ENCODE measurements at places on chromosomes 1 and 21. TPM values are rescaled to one million over a fixed set of nuclear protein-coding genes. Genes with fewer than 3 reads are reported as not detected.

GRCh38 chr1:225467193-225468020 is 39.6 kb upstream of the LBR start:
- no peaks in the 10 kb centered on the region for H3K36me3 ChIP-seq
- H3K4me1 ChIP-seq, result peaks cover 40% of the 10 kb centered on the region
- H3K27ac ChIP-seq, result peak overlapping the region; percentile 98
- peak; percentile 75 for DNase-seq

DNA sequence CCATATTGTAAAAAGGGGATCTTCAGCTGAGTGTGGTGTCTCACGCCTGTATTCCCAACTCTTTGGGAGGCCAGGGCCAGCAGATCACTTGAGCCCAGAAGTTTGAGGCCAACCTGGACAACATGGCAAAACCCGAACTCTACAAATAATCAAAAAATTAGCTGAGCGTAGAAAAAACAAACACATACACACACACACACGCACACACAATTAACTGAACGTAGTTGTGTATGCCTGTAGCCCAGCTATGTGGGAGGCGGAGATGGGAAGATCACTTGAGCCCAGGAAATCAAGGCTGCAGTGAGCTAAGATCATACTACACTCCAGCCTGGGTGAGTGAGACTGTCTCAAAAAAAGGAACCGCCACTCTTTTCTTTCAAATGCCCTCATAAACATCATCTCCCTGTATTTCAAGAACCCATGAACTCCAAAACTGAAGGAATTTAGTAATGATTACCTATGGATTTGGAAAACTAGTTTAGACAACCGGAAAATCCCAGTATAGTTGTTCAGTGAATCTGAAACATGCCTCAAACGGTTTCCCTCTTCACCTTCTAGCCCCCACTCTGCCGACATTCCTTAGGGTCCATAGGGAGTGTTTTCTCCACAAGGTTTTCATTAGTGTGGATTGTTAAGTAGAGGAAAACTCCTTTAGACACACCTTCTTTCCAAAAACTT is 4.5 kb downstream of the TXNIP start:
- no peak for DNase-seq
- peak overlapping the region; percentile 71 for H3K27ac ChIP-seq
- H3K27me3 ChIP-seq, result no peaks in the 10 kb centered on the region
- H3K4me3 ChIP-seq, result peak overlapping the region; percentile 24
- H3K36me3 ChIP-seq, result peaks cover 54% of the 10 kb centered on the region
- H3K4me1 ChIP-seq, result peaks cover 67% of the 10 kb centered on the region

GRCh38 chr1:245999697-246000637 is 507.1 kb downstream of the SMYD3 start:
- no peaks in the 10 kb centered on the region for H3K36me3 ChIP-seq
- peaks cover 7% of the 10 kb centered on the region for H3K4me1 ChIP-seq
- no peaks in the 10 kb centered on the region for H3K27me3 ChIP-seq
- DNase-seq, result no peak
- no peak overlapping the region for H3K4me3 ChIP-seq

DNA sequence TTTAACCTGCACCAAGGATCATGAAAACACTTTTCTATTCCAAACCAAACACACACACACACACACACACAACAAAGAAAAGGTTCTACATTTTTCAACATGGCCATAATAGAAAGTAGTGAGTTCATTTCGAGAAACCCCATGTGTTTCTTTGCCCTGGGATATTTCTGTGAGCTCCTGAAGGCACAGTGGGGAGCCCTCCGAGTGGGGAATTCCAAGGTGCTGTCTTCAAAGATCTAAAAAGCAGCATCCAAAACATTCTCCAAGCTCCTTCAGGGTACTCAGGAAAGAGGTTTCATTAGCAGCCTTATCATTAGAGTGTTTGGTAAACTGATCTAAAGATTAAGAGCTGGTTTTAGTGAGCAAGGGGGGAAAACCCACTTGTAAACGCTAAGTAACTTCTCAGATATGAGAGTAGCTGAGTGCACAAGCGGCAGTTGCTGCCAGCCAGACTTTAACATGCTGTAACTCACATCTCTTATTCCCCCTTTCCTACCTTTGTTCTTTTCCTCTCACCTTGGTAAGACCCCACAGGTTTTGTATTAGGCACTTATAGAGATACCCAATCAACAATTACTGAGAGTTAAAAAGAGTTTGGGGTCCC is 38.3 kb downstream of the ZC3H11B start:
- H3K27me3 ChIP-seq, result no peaks in the 10 kb centered on the region
- no peak overlapping the region for H3K27ac ChIP-seq
- H3K4me1 ChIP-seq, result no peaks in the 10 kb centered on the region
- DNase-seq, result no peak
- no peak overlapping the region for H3K4me3 ChIP-seq

VASH2 gene
- total RNA-seq, result 0.07 TPM

DNA sequence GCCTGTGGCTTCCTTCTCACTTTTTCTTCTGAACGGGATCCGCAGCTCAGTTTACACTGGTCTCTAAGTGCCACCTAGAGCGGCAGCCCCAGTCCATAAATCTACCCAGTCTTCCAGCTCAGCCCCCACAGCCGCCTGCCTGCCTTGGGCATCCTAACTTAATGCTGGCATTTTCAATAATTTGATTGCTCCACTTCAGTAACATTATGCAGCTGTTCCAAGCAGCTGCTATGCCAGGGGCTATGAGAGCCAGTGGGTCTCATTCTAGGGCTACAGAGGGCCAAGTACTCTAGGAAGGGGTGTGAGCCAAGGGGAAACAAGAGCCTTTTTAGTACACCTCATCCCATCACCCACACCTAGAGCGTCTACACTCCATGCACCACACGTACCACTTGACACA is 48.4 kb upstream of the COA6 start:
- no peak for DNase-seq
- H3K36me3 ChIP-seq, result no peaks in the 10 kb centered on the region
- peaks cover 27% of the 10 kb centered on the region for H3K4me1 ChIP-seq
- no peak overlapping the region for H3K27ac ChIP-seq
- H3K4me3 ChIP-seq, result no peak overlapping the region

GPR25 gene
- 0.86 TPM for total RNA-seq

GRCh38 chr1:30372792-30373433 is 350.5 kb downstream of the MATN1 start:
- no peak overlapping the region for H3K4me3 ChIP-seq
- peaks cover 17% of the 10 kb centered on the region for H3K27me3 ChIP-seq
- no peaks in the 10 kb centered on the region for H3K4me1 ChIP-seq
- H3K36me3 ChIP-seq, result no peaks in the 10 kb centered on the region

GRCh38 chr1:111199881-111200801 is at the start of gene DENND2D:
DENND2D (minus strand) TSS chr1:111200646; CDS start chr1:111200459, 187 bp downstream.
- H3K27ac ChIP-seq, result peak within 1 kb of the TSS; percentile 93
- DNase-seq, result no peak
- peaks cover 52% of the 10 kb centered on the region for H3K36me3 ChIP-seq
- H3K27me3 ChIP-seq, result no peaks in the 10 kb centered on the region
- peaks cover 91% of the 10 kb centered on the region for H3K4me1 ChIP-seq

IFI44L gene
- 5.0 TPM for total RNA-seq

SOAT1 gene
- 17.3 TPM for total RNA-seq

DNASE2B gene
- not detected for total RNA-seq

DNA sequence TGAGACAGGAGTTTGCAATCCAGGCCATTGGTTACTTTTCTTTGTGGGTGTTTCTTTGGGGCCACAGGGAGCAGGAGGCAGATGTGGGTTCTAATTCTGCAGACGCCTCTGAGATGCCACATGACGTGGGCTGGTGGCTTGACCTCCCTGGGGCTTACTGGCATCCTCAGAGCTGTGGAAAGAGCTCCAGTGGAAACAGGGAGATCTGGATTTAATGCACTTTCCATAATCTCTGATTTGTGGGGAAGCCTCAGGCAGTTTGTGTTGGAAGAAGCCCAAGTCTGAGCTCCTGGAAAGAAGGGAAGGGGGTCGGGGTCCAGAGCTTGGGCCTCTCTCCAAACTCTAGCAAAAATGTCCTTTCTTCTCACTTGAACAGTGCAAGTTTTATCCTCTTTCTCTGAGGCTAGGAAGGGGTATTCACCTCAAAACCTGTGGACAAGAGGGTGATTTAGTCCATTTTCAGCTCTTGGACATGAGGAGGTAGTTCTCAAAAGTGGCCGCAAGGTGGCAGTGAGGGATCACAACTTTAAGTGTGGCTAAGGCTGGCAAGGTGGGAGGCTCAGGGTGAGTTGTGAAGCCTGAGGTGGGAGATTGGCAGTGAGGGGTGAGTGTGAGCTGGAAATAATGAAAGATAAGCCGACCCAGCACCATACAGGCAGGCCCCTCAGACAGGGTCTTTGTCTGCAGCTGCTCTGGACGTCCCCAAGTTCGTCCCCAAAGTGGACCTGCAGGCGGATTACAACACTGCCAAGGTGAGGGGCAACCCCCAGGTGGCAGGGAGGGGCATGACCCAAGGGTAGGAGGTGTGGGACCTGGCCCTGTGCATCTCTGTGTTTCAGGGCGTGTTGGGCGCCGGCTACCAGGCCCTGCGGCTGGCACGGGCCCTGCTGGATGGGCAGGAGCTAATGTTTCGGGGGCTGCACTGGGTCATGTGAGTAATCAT is 9.2 kb downstream of the IKBKE start:
- H3K27me3 ChIP-seq, result no peaks in the 10 kb centered on the region
- peaks cover 87% of the 10 kb centered on the region for H3K36me3 ChIP-seq
- H3K27ac ChIP-seq, result no peak overlapping the region
- peaks cover 16% of the 10 kb centered on the region for H3K4me1 ChIP-seq
- H3K4me3 ChIP-seq, result no peak overlapping the region

DNA sequence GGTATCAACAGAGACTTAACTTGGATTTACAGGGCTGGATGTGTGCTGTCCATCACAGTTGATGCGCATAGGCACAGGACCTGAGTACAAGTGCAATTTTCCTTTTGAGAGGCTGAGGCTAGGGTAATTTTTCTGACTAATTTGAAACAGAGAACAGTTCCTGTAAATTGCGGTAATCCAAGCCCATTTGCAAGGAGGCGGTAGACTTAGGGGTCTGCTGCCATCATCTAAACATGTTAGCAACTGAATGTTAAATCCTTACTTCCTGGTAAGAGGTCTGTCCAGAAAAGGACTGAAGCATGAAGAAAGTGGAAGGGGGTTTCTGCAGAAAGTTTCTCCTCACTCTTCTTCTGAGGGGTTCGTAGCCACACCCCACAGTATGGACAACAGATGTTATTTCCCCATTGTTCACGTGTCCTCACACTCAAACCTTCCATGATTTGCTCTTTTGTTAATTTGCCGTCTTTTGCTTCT is 23.7 kb upstream of the C1orf198 start:
- H3K27me3 ChIP-seq, result peaks cover 27% of the 10 kb centered on the region
- H3K27ac ChIP-seq, result no peak overlapping the region
- no peak for DNase-seq
- H3K36me3 ChIP-seq, result no peaks in the 10 kb centered on the region

GRCh38 chr1:166040202-166040997 is 126.4 kb downstream of the FAM78B start:
- H3K4me3 ChIP-seq, result no peak overlapping the region
- no peak for DNase-seq
- H3K27ac ChIP-seq, result no peak overlapping the region
- H3K36me3 ChIP-seq, result no peaks in the 10 kb centered on the region
- H3K4me1 ChIP-seq, result no peaks in the 10 kb centered on the region
- peaks cover 26% of the 10 kb centered on the region for H3K27me3 ChIP-seq

DNA sequence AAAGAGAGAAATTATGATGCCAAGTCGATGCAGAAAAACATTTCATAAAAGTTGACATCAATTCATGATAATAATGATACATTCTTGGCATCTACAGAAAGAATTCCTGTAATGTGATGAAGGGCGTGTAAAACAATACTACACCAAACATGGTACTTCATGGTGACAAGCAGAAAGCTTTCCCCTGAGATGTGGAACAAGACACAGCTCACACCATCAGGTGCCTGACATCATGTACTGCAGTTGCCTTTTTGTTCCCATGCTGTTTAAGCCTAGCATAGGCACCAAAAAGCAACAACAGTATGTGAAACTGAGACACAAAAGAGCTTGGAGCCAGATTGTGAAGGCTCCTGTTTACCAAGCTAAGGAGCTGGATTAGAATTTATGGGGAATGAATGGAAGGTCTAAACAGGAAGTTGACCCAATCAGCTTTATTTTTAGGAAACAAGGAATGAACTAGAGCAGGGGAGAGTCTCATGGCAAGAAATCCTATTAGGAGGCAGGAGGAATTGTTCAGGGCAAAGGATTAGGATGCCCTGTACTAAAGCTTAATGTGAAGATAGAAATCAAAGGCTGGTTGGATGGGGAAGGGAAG is 67.2 kb downstream of the SYDE2 start:
- H3K4me1 ChIP-seq, result no peaks in the 10 kb centered on the region
- DNase-seq, result no peak
- H3K27me3 ChIP-seq, result no peaks in the 10 kb centered on the region
- no peak overlapping the region for H3K4me3 ChIP-seq
- no peaks in the 10 kb centered on the region for H3K36me3 ChIP-seq

GRCh38 chr1:24717887-24718650 is 27.2 kb upstream of the CLIC4 start:
- H3K27me3 ChIP-seq, result no peaks in the 10 kb centered on the region
- no peaks in the 10 kb centered on the region for H3K4me1 ChIP-seq
- no peak for DNase-seq
- H3K27ac ChIP-seq, result no peak overlapping the region
- H3K4me3 ChIP-seq, result no peak overlapping the region

CNTN2 gene
- not detected for total RNA-seq

DNA sequence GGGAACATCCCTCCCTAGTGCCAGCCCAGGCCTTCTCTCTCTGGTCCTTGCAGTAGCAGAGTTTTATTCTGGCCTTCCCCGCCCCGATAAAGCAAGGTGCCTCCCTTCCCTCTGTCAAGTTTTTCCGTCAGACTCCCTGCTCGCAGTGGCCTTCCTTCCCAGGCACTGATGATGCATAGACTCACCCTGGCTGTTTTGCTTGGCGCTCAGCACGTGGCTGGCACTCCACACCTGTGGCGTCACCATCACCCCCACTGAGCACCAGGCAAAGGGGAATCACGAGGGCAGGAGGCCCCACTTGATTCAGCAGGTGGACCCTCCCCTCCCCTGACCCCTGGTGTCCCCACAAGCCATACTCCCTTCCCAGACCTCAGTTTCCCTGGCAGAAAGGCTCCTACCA is 7.4 kb downstream of the SLC26A9 start:
- no peak overlapping the region for H3K4me3 ChIP-seq
- H3K27me3 ChIP-seq, result peaks cover 39% of the 10 kb centered on the region
- H3K27ac ChIP-seq, result no peak overlapping the region
- no peaks in the 10 kb centered on the region for H3K36me3 ChIP-seq

All from activated B cell treated with CpG ODN at 0.5 μM for 24 hours (primary cell).